ENCODE measurements at places on chromosomes 16 and 17. TPM values are rescaled to one million over a fixed set of nuclear protein-coding genes. Genes with fewer than 3 reads are reported as not detected.

Gene WDR81
- total RNA-seq, result 28.2 TPM

Gene KRTAP4-6
- not detected for total RNA-seq

- no peak for DNase-seq
Measured at GRCh38 chr17:50545311-50545710, 1.7 kb upstream of the SPATA20 start.

DNA sequence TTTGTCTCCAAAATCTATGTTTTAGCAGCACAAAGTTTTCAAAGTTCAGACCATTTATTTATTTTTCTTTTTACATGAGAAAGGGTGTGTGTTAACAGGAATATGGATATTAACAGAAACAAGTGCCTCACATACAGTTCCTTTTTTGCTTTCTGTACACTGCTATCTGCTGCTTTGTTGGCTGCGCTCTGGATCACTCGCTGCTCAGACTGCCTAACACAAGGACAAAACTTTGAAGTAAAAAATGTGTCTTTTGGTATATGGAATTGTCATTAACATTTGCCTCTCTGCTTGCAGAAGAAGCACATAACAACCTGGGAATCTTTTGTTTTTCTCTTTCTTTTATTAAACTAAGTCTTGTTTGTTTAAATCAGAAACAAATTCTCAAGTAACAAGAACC lies 262.8 kb downstream of the ZFHX3 start:
- DNase-seq, result peak; percentile 12

DNA sequence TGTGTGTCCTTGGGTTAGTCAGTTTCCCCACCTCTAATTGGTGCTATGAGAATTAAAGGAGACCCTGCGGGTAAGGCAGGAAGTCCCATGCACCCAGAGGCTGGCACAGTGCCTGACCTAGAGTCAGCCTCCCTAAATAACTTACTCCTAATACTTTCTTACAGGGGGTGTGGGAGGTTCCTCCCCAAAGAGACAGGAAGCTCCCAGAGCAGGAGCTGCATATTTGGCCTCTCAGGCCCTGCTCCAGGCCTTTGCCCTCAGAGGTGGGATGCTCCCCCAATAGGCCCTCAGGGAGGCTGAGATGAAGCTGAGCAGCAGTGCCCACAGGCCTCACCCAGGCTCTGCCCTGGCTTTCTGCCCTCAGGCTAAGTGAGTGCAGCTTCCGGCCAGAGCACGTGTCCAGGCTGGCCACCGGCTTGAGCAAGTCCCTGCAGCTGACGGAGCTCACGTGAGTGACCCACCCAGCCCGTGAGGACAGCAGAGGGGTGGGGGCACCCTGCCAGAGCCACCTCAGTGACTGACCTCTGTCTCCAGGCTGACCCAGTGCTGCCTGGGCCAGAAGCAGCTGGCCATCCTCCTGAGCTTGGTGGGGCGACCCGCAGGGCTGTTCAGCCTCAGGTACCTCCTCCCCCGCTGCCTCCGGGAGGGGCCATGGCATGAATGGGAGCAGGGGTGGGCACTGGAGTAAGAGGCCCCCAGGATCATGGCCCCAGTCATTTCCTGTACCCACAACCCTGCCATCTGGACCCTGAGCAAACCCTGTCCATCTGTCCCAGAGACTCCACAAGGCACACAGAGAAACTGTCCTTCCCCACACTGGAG lies 31.1 kb upstream of the CPNE2 start:
- peak; percentile 62 for DNase-seq

DNA sequence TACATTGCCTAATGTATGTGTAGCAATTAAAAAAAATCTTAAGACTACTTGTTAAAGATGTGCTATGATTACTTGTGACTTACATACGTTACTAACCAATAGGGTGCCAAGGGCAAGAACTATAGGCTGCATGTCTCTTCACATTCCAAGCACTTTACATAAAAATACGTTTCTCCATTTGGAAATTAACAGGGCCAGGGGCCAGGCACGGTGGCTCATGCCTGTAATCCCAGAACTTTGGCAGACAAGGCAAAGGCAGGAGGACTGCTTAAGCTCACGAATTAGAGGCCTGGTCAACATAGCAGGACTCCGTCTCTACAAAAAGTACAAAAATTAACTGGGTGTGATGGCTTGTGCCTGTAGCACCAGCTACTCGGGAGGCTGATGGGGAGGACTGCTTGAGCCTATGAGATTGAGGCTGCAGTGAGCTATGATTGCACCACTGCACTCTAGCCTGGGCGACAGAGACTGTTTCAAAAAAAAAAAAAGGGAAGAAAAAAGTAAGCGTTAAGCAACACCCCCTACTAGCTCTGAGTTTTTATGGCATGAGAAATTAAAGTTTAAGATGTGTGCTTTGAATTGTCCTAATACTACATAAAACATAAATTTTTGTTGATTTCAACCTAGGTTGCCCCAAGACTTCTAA lies 12.3 kb downstream of the PSMD12 start:
- no peak for DNase-seq

GRCh38 chr17:7480089-7480384 lies 606 bp upstream of the ZBTB4 start:
- DNase-seq, result no peak

DNA sequence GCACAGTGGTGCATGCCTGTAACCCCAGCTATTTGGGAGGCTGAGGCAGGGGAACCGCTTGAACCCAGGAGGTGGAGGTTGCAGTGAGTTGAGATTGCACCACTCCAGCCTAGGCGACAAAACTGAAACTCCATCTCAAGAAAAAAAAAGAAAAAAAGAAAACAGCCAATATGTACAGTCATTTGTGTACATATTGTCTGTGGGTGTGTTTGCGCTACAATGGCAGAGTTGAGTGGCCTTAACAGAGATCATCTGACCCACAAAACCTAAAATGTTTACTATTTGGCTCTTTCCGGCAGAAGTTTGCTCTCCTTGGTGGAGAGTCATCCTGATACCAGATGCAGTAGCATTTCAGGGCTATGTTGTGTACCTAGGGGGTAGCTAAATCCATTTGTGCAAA lies 57.9 kb downstream of the ARSG start:
- no peak for DNase-seq

DNA sequence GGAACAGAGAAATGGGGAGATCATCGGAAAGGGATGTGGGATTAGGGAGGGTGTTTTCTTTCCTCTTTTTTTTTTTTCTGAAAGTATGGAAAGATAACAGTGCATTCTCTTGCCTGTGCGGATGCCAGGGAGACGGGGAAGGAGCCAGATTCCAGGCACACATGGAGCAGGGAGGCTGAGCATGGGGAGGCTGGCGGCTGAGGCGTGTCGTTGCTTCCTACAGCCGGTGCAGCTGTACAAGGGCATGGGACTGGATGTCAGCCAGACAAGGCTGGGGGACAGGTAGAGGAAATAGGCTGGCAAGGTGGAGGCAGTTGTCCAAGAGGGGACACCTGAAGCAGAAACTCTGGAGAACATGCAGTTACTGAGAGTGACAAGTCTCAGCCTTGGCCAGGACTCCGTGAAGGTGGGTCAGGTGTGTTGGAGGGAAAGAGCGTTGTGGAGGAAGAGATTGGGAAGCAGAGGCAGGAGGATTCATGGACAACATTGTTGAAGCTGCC lies 16.6 kb upstream of the ADORA2B start:
- no peak for DNase-seq

All from adrenal gland (tissue), 19 donors.